Activated T-cell treated with anti-CD3 and anti-CD28 coated beads for 48 hours (primary cell): ENCODE measurements at places on chromosomes 5 and 9.

- peak; percentile 40 for DNase-seq
Measured at GRCh38 chr9:21709464-21710058, 92.9 kb upstream of the MTAP start.

GRCh38 chr5:8363138-8363537 lies 494.2 kb downstream of the MTRR start:
- no peak for DNase-seq

- no peak for DNase-seq
Measured at GRCh38 chr9:107190061-107190935, 92.8 kb upstream of the RAD23B start.

DNA sequence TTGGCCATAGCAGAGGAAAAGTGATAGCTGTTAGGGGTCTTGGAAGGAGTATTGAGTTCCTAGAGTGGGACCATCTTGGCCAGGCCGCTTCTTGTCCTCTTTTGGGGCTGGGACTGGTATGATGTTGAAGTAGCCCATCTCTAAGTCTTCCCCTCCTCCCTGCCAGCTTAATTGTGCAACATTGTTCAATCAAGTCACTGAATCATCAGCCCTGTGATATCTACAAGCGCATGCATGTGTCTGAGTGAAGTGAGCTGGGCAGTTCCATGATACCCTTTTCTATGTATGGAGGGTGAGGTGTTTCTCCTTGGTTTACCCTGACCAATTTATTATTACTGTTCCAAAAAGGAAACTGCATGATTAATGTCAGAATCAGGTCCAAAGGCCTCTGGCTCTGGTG lies 112.2 kb downstream of the C9orf152 start:
- no peak for DNase-seq

DNA sequence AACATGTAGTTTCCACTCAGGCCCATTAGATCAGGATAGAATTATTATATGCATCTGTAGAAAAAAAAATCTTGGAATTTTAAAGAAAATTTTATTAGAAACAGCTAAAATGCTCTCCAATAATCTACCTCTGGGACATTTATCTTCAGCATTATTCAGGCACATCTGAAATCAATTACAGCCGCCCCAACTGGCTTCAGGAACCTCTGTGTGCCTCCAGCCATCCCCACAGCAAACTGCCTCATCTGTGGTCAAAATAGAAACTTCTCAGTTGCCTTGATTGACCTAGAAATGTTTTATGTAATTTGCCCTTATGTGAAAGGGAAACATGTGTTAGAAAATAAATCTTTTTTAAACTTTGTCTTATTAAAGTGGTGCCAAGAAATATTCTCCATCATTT lies 120.1 kb upstream of the LPAR1 start:
- no peak for DNase-seq

- no peak for DNase-seq
Measured at GRCh38 chr5:159792180-159792579, 124.1 kb upstream of the ADRA1B start.

DNA sequence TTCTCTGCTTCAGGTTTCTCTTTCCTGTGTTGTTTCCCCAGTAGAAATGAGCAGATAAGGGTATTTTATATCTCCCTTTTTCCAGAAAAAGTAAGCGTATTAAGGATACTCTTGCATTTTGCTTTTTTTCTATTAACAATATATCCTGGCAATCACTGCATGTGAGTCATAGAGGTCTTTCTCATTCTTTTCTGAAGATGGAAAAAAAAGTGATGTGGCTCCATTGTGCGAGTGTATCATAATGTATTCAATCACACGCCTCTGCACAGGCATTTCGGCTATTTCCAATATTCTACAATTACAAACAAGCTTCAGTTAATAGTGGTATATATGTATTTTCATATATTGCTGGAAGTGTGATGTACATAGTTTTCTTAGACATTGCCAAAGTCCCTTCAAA lies 155.9 kb downstream of the MED27 start:
- no peak for DNase-seq

DNA sequence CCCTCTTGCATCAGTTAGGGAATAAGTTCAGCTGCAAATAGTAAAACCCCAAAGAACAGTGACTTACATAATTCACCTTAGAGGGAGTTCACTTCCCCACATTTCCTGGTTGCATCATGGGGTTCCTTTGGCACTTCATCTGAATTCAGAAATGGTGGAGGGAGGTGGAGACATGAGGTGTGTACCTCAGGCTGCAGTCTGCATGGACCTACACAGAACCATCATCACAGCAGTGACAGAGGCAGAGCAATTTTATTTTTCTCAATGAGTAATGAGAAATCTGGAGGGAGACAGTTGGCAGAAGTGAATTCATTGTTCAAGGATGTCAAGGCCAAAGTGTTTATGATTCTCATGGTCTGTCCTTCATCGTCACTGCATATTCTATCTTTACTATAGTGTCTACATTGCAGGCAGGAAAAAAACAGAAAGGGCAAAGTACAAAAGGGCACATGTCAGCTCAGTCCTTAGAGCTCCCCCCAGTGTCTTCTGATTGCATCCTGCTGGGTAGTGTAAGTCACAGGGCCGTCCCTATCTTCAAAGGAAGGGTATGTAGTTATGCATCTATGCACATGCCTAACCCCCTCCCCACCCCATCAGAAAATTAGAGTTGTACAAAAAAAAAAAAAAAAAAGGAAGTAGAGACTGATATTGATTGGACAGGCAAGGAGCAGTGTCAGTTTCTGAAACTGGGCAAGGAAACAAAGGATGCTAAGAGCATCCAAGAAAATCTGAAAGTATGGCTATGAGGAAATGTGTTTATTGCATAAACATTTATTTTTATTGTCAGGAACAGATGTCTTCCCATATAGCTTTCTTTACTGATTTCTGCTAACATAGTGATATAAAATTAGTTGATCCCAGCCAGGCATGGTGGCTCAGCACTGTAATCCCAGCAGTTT lies 132.7 kb upstream of the APC start:
- no peak for DNase-seq

DNA sequence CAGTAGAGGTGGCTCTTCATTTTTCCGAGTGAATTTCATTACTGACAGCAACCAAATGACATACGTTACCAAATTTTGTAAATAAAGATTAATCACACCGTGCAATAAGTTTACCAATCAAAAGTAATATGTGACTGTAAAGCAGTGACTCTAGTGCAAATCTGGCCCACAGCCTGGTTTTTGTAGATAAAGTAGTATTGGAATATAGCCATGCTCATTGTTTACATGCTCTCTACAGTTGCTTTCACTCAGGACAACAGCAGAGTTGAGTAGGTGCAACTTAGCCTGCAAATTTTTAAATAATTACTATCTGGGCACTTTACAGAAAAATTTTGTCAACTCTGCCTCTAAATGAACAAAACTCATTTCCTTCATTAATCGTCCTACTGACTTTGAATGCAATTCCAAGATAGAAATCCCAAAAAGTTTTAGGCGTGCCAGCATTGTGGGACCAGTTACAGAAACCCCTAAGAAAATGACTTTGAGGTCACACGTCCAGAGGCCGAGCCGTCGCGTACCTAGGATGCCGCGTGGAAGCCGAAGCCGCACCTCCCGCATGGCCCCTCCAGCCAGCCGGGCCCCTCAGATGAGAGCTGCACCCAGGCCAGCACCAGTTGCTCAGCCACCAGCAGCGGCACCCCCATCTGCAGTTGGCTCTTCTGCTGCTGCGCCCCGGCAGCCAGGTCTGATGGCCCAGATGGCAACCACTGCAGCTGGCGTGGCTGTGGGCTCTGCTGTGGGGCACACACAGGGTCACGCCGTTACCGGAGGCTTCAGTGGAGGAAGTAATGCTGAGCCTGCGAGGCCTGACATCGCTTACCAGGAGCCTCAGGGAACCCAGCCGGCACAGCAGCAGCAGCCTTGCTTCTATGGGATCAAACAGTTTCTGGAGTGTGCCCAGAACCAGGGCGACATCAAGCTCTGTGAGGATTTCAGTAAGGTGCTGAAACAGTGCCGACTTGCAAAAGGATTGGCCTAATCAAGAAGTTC lies 180.7 kb upstream of the TLE4 start:
- no peak for DNase-seq

- DNase-seq, result no peak
Measured at GRCh38 chr9:110141227-110141793, 66.6 kb downstream of the C9orf152 start.

GRCh38 chr9:93112864-93113389 lies 16.9 kb downstream of the CARD19 start:
- DNase-seq, result no peak

DNA sequence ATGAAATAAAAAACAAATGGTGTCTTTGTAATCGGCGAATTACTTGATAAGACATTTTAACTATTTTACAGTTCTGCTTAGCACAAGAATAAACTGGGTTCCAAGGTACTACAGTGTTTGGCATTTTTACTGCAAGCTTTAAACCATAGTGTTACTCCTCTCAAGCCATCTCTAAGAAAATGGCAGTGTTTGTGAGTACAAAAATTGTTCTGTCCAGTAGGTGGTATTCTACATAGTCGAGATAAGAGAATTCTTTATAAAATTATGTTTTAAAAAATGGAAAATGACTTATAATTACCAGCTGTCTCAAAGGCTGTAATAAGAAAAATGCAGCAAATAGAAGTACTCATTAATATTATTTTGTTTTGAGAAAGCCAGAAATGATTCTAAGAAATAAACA lies 3.2 kb downstream of the SMIM15 start:
- DNase-seq, result no peak
